Stimulated activated CD8-positive, alpha-beta memory T cell treated with anti-CD3 and anti-CD28 coated beads, Interleukin-7, amount 100 ng/mL, for 48 hours (primary cell): ENCODE measurements at places on chromosomes 7 and 10.

DNA sequence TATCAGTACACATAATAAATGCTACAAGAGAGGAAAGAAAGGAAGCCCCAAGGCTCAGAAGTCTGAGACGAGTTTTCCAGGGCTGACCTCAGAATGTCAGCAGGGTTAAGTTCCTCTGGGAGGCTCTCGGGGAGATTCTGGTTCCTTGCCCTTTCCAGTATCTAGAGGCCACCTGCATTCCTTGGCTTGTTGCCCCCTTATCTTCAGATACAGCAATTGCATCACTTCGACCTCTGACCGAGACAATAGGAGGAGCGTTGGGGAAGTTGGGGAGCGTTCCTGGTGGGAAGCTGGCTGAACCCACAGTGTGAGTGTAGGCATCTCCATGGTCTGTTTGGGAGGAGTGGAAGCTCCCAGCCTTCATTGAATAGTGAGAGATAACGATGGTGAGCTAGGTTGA lies 72.0 kb upstream of the MTPN start:
- DNase-seq = no peak

DNA sequence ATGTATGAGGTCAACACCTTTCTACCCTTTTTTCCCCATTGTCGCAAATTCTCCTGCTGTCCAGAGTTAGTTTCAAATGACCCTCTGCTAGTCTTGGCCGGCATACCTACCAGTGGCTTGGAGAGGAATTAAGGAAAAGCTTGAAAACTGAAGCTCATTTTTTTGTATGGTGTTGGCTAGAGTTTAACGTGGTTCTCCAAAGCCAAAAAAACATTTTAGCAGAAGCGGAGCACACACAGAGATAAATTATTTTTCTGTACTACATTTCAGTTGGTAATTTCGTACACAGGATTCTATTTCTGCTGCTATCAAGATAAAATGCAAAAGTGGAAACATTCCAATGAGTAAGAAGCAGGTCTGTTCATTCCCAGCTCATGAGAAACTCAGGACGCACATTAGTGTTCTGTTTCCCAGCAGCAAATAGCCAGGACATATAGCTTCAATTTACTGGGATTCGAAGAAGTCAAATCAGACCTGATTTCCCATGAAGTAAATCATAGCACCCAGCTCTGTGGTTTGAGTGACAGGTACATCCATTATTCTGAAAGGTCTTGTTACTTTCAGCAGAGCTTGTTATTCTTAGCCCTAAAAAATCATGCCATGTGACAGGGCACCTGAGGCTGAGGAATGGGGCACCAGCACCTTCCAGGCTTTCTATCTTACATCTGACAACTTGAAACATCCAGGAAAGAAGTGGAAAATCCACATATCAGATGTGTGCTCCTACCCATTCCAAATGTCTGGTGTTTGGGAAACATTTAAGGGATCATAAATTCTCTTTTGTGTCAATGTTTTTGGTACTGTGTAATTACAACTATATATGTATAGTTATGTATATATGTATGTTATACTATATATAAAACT lies 215.9 kb upstream of the C7orf33 start:
- DNase-seq = no peak

GRCh38 chr7:28750981-28751380 lies 207.1 kb downstream of the TRIL start:
- no peak for DNase-seq

- no peak for DNase-seq
These were observed 103.9 kb downstream of the IDE start for GRCh38 chr10:92470026-92470425.

DNA sequence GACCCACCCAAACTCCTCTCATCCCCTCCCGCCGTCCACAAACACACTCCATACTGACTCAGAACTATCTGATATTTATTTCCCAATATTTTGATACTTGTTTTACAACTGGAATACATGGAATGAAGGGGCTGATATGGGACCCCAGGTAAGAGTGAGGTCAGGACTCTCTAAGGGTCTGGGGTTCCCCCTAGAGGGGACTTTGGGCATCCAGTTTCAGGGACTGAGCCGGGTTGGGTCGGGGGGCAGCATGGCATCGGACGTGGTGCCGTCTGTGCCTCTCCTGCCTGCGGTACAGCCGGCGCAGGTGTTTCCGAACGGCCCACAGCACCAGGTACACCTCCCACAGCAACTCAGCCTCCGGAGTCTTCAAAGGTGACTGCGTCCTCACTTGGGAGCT lies 7.5 kb downstream of the SPACDR start:
- no peak for DNase-seq

- DNase-seq = no peak
These were observed 227.3 kb downstream of the GFRA1 start for GRCh38 chr10:116045366-116046356.

- no peak for DNase-seq
These were observed 20.5 kb downstream of the STRA8 start for GRCh38 chr7:135253851-135254771.
